ENCODE measurements at places on chromosomes 3 and 15.

DNA sequence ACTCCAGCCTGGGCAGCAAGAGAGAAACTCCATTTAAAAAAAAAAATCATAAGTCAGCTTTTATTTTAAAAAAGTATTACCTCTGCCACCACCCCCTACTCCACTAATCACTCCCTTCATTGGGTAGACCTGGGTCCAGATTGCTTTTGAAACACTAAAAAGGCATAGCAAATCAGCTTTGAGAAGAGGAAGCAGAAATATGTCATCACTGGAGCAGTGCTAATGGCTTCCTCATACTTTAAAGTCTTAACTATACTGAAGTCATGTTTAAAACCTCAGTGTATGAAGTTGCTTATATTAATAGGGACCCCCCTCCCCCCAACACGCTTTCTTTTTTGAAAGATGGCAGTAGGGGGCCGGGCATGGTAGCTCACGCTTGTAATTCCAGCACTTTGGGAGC lies 1.0 kb upstream of the HTR3D start:
- DNase-seq, result no peak

DNA sequence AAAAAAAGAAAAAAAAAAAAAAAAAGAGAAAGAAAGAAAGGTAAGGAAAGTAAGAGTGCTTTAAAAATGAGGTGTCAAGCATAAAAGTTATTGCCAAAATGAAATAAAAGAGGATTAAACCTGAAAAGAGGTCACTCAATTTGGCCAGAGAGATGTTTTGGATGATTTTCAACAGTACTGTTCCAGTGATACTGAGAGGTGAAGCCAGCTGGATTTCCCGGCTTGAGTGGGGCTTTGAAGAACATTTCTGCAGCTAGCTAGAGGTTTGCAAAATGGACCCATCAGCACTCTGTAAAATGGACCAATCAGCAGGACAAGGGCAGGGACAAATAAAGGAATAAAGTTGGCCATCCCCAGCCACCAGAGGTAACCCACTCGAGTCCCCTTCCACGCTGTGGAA lies 128.5 kb downstream of the LSAMP start:
- DNase-seq, result no peak

DNA sequence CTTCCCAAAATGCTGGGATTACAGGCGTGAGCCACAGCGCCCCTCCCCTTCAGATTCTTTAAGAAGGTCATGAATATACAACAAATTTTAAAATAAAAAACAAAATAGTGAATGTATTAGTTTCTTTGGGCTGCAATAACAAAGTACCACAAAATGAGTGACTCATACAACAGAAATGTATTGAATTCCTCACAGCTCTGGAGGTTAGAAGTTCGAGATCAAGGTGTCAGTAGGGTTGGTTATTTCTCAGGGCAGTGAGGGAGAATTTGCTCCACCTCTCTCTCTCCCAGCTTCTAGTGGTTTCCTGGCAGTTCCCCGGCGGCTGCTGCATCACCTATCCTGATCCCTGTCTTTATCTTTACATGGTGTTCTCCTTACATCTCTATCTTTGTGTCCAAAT lies 804.0 kb downstream of the ROBO1 start:
- DNase-seq, result no peak

GRCh38 chr3:26668696-26669095 lies 46.1 kb downstream of the LRRC3B start:
- no peak for DNase-seq

DNA sequence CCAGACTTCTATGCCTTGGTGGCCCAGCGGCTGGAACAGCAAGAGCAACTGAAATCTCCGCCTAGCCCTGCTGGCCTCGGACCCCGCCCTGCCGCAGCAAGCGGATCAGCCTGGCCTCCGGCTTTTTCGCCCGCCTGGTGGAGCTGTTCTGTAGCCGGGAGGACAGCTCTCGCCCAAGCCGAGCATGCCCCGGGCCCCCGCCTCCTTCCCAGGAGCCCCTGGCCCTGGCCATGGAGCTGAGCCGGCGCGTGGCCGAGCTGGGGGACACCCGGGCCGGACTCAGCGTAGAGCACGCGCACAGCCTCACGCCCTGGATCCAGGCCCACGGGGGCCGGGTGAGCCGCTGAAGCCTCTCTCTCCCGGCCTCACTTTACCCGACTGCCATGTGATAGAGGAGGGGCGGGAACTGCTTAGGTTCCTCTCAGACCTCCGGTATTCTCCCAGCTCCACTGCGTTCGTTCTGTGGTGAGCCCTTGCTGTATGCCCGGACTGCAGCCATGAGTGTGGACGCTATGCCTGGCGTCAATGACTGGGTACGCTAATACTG lies 24.1 kb upstream of the MRPL3 start:
- DNase-seq, result no peak

DNA sequence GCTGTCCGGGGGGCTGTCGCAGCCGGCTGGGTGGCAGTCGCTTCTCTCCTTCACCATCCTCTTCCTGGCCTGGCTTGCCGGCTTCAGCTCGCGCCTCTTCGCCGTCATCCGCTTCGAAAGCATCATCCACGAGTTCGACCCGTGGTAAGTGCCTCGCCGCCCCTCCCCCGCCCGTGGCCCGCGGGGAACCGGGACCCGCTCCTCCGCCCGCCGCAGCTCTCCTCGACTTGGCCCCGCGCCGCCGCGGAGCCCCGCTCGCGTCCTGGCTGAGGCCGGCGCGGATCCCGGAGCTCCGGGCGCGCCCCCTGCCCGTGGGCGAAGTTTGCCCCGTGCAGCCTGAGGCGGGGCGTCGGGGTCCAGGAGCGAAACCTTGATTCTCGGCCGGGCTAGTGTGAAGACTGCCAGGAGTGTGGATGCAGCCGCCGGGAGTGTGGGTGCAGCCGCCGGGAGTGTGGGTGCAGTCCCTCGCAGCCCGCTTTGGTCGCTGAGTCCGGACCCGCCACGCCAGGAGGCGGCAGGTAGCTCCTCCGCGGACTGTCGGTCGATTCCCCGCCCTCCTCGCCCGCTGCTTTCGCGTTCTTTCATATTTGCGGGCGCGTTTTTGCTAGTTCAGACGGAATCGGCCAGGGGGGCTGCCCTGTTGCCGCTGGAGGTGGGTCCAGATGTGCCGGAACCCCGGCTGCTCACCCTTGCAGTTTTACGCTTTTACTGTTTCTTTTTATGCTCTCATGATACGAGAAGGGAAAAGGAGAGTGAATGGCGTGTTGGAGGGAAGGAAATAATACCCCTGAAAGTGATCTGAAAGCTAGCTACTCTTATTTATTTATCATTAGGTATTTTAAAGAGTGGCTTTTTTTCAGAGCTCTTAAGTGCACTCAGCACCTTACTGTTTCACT lies 692 bp downstream of the STT3B start:
- peak; percentile 49 for DNase-seq

DNA sequence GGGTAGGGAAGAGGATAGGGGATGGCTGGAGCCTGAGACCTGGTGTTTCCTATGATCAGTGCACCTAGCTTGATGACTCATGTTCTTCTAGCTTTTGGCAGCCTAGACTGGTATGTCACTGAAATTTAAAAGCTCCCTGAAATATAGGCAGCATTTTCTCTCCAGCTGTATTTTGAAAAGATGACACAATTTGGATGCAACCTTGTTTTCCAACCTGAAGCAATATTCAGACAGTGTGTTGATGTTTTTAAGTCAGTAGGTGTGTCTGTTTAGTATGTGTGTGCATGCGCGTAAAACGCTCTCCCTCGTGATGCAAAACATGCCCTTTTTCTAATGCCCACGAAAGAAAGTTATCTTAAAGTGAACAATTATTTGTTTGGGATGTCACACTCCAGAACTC lies 58.5 kb downstream of the RPL22L1 start:
- no peak for DNase-seq

- DNase-seq, result no peak
Measured at GRCh38 chr15:53525894-53526293, 233.6 kb downstream of the WDR72 start.

Measured in NCI-H82 (cell line).